GF-D8 (cell line): ENCODE measurements at places on chromosomes 7 and 10.

GRCh38 chr10:124674768-124675222, 69.4 kb downstream of the FAM53B start:
- DNase-seq, result no peak

DNA sequence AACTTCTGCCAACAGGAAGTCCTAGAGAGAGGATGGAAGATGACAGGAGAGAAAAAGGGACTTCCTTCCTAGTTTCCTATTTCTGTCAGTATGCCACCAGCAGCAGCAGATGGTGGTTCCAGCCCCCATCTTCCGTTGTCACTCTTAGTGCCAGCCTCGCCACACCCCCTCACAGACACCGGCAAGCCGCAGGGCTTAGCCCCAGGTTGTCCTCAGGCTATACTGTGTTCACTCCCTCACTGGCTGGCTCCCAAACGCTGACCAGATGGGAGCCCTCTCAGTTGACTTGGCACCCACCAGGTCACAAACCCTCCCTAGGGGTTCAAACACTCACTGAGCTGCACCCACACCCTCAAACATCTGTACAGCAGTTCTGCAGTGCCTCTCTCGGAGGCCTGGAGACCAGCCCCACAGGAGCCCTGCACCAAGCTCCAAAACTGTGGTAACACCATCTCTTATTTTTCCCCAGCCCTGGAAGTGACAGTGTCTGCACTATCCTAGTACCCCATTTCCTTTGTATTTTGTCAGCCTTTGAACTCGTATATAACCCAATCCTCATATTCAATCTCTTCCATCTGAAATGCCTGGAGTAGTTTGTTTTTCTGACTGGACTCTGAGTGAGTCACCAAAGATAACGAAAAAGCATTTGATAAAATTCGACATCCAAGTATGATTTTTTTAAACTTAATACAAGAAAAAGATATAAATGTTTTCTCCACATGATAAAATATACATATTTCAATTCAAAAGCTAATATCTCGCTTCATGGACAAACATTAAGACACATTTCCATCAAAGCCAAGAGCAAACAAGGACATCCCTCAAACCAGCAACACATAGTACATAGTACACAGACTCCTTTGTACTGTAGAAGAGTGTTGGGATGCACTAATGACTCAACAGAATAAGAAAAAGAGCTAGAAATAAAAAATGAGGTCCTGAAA, 34.5 kb downstream of the SMURF1 start:
- peak; percentile 75 for DNase-seq

- DNase-seq, result no peak
Measured at GRCh38 chr7:56046721-56047445, 4.4 kb downstream of the PSPH start.

- DNase-seq, result no peak
Measured at GRCh38 chr7:158452331-158452730, 135.3 kb downstream of the PTPRN2 start.

- DNase-seq, result no peak
Measured at GRCh38 chr7:152870106-152870693, 110.6 kb downstream of the ACTR3B start.

- no peak for DNase-seq
Measured at GRCh38 chr10:6006991-6007390, 29.6 kb upstream of the IL15RA start.

GRCh38 chr7:157541295-157542067, 204.7 kb downstream of the DNAJB6 start:
- DNase-seq, result no peak

DNA sequence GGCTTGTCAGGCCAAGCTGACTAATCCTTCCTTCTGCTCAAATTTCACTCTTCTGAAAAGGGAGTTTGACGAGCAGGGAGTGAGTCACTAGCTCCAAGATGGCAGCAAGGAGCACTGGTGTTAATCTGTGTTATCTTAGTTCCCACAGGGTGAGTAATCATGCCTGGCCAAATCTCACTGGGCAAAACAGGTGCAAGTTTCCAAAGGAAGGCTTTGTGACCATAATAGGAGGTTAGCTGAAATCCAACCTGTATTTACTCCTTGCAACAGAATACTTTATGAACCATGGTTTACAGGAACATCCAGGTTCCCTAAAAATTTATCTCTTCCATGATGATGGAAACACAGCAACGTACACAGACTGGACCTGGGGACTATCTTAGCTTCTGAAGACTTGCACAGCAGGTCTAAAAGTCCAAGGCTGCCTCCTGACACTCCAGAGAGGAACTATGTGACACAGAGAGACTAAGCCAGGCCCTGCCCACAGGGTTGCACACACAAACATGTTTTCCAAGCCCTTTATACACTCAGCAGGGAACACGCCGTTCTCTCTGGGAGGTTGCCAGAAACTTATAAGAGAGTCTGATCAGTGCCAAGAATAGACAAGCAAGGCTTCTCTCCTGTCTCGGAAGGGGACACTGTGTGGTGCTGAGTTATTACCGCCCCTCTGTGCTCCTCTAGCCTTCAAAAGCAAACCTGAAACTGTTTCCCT, 46.3 kb downstream of the PDK4 start:
- DNase-seq, result no peak

- DNase-seq, result no peak
Measured at GRCh38 chr7:141158561-141158960, 84.7 kb downstream of the TMEM178B start.

DNA sequence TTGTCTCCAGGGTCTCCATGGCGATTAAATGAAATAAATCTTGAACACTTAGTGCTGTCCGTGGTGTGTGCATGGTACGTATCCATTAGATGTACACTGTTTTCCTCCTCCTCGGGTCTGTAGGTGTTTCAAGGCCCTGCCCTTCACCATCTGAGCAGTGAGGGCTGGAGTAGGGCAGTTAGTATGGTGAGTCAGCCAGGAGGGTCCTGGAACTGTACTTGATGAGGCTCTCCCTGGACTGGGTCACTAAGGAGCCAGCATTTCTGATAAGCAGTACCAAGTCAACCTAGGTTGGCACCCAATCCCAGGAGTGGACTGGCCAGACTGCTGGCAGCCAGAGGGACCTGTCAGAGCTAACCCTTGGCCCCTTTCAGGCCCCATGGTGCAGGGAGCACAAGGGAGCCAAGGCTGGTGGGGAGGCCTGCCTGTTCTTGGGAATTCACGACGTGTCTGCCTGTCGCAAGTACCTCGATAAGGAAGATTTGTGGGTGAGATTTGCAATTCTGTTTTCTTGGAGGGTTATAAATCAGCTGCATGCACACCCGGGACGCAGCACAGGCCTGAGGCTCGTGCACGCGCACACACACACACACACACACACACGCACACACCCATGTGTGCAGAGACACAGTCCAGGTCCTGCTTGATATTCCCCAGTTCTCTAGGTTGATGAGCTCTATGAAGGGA, 114.2 kb downstream of the ZMIZ1 start:
- no peak for DNase-seq

GRCh38 chr7:90766814-90767564, 170.9 kb downstream of the CDK14 start:
- DNase-seq, result no peak

DNA sequence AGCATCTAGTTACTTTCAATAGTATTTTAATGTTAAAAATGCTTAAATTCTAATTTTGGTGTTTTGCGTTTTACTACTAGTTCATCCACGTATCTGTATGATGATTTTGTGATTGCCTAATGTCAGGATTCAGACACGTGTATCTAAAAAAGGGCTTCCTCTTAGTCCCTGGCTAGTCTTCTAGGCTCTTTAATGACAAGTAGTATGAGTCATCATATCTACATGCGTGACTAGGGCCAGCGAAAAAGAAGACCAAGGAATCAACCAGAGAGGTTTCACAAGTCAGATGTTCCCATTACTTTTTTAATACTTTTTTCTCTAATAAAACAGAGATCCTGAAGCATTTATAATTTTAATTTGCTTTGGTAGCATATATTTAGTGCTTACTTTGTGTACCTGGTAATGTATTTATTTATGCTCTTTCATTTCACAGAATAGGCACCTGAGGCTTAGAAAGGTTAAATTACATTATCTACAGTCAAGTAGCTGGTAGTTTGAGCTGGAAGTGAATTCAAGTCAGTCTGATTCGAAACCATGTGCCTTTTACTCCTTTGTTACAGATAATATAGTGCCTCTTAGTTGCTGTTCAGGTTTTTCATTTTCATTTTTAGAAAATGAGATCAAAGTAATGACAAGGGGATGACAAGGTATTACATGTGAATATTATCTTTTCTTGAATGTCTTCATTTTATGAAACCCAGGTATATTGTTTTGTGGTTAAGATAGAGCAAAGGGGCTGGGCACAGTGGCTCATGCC, 140.3 kb downstream of the FOXP2 start:
- DNase-seq, result no peak

- no peak for DNase-seq
Measured at GRCh38 chr7:42597300-42597699, 314.6 kb downstream of the C7orf25 start.

- no peak for DNase-seq
Measured at GRCh38 chr7:95473276-95473985, 12.3 kb upstream of the ASB4 start.

- no peak for DNase-seq
Measured at GRCh38 chr7:69764147-69764546, 165.9 kb downstream of the AUTS2 start.

- no peak for DNase-seq
Measured at GRCh38 chr10:110260746-110261477, 43.8 kb downstream of the SMNDC1 start.

DNA sequence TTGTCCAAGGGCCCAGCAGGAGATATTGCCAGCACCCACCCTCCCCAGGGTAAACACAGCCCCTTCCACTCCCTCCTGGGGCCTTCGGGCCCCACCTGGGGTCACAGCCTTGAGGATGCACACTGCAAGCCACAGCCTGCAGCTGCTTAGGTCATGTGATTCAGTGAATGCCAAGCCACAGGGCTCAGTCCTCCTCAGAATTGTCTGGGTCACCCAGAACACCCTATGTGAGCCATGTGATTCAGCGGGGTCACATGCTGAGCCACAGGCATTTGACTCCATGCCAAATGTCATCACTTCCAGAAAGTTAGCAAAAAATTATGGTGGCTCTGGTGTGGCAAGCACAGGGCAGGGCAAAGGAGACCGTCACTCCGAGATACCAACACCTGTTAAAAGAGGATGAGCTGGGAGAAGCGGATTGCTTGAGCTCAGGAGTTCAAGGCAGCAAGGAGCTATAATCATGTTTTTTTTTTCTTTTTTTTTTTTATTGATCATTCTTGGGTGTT, 17.2 kb upstream of the PSAP start:
- DNase-seq, result peak; percentile 42

GRCh38 chr10:29826801-29827450, 192.2 kb upstream of the SVIL start:
- DNase-seq, result no peak

DNA sequence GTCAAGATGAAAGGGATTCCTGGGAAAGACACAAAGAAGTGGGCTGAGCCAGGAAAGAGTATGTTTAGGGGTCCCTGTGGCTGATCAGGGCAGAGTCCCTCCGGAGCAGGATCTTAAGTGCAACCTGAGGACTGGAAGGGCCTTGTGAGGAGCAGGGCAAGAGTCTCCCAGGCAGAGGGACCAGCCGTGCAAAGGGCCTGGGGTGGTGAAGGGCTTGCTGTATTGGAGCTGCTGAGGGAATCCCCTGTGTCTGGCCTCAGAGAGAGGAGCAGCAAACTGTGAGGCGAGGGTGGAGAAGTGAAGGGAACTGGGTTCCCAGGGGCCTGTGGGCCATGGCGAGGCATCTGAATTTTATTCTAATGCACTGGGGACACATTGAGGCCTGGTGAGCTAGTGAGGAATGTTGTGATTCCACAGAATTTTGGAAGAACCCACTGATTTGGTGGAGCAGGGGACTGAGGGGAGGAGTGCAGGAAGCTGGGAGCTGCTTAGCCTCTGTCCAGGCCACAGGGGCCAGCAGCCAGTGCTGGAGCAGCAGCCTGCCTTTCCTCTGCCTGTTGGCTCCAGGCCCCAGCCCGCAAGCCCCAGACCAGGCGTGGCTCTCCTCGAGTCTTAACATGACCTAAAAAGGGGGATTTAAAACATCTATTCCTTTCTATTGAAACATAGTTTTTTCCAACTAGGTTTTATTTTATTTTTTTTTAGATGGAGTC, 138.4 kb upstream of the IGFBP3 start:
- no peak for DNase-seq

DNA sequence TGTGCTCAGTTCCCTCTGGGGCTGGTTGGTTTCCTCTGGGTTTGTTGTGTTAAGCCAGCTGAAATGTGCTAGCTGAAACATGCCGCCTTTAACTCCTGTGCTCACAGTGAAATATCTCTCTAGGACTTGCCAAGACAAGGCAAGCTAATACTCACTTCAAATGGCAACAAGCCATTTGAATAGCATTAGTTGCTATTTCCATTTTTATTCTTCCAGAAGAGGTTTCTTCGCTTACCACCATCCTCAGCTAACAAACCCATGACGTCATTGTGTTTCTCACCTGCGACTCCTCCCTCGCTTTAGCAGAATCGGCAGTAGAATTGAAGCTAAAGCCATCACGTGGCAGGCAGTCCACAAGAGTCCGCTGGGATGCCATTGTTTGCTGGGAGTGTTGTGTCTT, 61.3 kb downstream of the ZNF22 start:
- no peak for DNase-seq

DNA sequence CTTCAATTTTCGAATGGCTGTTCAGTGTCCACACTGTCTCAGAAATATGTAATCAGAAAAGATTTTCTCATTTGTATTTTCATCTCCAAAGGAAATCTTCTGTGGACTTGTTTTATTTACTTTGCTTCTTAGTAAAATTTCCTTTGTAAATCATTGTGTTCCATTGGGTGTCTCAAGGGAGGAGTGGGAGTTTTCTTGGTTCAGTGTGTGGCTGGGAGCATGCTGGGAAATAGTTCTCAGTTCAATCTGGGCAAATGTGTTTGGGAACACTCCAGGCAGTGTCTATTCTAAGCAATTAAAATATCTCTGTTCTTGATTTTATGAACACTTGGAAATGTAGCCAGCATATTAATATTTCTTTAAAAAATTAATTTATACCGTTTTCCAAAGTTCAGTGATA, 1019.8 kb downstream of the CNTNAP2 start:
- DNase-seq, result no peak

DNA sequence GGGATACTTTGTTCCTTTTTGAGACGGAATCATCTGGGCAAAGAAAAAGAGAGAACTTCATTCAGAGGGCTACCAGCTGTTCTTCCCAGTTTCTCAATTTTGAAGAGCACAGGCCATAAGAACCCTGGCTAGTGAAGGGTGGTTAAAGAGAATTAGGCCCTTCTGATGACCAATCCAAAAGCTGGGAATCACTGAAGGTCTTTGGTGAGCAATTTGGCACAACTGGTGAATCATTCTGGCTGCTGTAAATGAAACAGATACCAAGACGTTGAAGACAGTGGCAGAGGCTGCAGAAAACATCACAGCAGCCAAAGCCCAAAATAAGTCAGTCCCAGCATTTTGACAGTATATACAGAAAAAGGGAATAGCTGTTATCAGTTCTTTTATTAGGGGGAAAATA, 5.1 kb downstream of the RAPGEF5 start:
- DNase-seq, result no peak

DNA sequence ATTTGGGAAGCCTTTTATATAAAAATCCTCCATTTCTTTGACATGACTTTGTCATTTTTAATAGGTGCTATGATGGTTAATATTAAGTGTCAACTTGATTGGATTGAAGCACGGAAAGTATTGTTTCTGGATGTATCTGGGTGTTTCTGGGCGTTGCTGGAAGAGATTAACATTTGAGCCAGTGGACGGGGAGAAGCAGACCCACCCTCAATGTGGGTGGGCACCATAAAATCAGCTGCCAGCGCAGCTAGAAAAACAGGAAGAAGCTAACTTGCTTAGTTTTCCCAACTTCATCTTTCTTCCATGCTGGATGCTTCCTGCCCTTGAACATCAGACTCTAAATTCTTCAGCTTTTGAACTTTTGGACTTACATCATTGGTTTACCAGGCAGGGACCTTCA, 1003.0 kb downstream of the SORCS3 start:
- no peak for DNase-seq

GRCh38 chr7:13188922-13189321, 501.5 kb downstream of the ARL4A start:
- DNase-seq, result no peak
